ENCODE measurements at places on chromosomes 4 and X.

GRCh38 chrX:12052109-12052508, 86.2 kb upstream of the FRMPD4 start:
- no peak for DNase-seq

- DNase-seq: no peak
Observed at GRCh38 chr4:186701273-186701672, 22.4 kb downstream of the FAT1 start.

DNA sequence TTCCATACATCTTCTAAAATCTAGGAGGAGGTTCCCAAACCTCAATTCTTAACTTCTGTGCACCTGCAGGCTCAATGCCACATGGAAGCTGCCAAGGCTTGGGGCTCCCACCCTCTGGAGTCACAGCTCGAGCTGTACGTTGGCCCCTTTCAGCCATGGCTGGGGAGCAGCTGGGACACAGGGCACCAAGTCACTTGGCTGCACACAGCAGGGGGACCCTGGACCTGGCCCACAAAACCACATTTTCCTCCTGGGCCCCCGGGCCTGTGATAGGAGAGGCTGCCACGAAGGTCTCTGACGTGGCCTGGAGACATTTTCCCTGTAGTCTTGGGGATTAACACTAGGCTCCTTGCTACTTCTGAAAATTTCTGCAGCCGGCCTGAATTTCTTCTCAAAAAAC, 8.2 kb upstream of the TENT5D start:
- no peak for DNase-seq

- no peak for DNase-seq
Observed at GRCh38 chrX:17697191-17697590, 40.1 kb upstream of the SCML1 start.

DNA sequence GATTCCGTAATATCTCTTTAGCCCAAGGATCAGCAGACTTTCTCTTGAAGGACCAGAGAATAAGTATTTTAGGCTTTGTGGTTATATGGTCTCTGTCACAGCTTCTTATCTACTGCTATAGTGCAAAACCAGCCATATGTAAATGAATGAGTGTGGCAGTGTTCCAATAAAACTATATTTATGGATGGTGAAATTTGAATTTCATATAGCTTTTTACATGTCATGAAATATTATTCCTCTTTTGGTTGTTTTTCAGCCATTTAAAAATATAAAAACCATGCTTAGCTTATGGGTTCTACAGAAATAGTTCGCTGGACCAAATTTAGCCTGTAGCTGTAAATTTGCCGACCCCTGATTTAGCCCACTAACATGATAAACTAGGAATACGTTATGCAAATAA, 18.0 kb upstream of the MSMO1 start:
- DNase-seq: no peak

- DNase-seq: no peak
Observed at GRCh38 chr4:56684320-56685050, 3.4 kb upstream of the HOPX start.

- DNase-seq: no peak
Observed at GRCh38 chr4:22906045-22906444, 213.3 kb downstream of the GBA3 start.

- no peak for DNase-seq
Observed at GRCh38 chr4:164337219-164337944, 416.5 kb upstream of the SMIM31 start.

DNA sequence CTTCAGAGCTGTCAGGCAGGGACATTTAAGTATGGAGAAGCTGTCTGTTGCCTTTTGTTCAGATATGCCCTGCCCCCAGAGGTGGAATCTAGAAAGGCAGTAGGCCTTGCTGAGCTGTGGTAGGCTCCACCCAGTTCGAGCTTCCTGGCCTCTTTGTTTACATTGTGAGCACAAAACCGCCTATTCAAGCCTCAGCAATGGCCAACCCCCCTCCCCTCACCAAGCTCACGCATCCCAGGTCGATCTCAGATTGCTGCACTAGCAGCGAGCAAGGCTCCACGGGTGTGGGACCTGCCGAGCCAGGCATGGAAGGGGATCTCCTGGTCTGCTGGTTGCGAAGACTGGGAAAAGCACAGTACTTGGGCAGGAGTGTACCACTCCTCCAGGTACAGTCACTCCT, 59.3 kb downstream of the ZNF674 start:
- DNase-seq: no peak

GRCh38 chrX:123923211-123923610, 38.3 kb upstream of the STAG2 start:
- no peak for DNase-seq

GRCh38 chr4:139142087-139142486, 34.9 kb downstream of the ELF2 start:
- DNase-seq: no peak

DNA sequence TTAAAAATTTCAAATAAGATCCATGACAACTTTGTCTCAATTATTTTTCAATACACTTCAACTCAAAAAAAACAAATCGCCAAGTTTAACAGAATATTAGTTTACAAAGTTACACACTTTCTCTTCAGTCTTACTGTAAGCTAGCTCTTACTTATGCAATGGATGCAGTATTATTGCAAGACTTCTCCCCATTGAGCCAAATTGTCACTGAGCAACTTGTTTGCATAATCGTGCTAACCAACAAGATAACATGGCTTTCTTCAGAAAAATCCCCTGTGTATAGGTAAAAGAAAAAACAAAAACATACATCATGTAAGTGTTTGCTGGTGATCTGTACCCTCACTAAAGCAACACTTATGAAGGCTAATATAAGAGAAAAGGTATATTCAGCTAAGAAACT, 18.9 kb downstream of the DNAJB14 start:
- DNase-seq: no peak

GRCh38 chr4:102308032-102308799, 37.1 kb downstream of the SLC39A8 start:
- no peak for DNase-seq

DNA sequence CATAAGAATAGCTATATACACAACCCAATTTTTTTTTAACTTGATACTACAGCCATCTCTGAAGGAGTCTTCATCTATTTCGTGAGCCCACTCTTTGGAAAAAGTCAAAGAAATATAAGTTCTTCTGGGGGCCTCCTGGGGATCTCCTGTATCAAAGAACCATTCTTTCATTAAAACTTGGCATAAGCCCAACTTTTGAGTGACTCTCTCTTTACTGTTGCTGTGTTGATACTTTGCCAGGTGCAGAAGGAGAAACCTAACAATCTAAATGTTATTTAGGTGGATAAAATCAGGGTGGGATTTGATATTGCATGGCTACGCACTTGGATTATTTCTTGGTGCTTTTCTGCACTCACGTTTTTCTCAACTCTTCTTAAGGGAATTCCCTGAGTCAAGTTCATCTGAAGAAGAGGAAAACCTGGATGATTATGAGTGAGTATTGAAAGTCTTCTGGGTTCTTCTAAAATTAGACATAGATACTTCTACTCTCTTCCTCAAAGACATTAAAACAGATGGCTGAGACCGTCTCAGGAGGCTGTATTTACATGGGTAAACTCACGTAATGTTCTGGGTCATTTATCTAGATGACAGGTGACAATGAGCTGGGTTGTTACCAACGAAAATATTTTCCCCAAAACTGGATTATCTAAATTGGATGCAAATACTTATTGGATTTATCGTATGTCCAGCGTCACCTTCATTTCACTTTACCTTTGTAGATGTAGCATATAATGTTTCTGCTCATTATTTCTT, 25.2 kb downstream of the BMX start:
- no peak for DNase-seq

GRCh38 chrX:110315551-110315950, 2.3 kb downstream of the AMMECR1 start:
- no peak for DNase-seq

- no peak for DNase-seq
Observed at GRCh38 chr4:175622887-175623286, 189.2 kb downstream of the GPM6A start.

DNA sequence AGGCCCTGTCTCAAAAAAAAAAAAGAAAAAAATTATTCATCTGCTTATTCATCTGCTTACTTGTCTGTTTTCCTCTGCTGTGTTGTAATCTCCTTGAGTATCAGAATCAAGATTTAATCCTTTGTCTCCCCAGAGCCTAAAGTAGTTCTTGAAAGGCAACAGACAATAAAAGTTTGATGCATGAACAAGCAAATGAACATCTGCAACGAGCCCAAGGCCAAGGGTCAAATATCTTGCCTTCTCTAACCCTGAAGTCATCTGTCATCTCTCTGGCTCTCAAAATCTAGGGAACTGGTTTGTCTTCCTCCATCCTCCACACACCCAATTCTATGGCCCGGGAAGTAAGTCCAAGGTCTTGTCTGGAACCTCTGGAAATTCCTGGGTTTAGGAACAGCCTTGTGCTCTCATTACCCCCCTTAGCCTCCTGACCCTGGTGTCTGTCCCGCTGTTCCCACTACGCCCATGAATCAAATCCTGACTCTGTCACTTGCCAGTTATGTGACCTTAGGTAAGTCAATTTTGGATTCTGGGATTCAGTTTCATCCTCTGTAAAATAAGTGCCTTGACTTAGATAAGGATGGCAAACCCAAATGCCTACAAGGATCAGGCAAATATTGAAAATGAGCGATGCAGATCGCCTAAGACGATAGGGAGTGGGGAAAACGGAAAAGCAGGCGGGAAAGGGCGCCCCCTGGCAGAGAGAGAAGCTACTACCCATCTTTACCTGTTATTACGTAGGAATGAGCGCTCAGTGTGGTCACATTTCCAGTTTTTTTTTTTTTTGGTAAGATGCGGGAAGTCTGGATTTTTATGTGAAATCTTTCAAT, 102.7 kb upstream of the DHX15 start:
- DNase-seq: peak; percentile 4

- DNase-seq: no peak
Observed at GRCh38 chr4:39037491-39037825, 5.2 kb upstream of the TMEM156 start.

GRCh38 chrX:26442340-26442739, 226.4 kb downstream of the MAGEB5 start:
- peak; percentile 13 for DNase-seq

GRCh38 chr4:7356667-7357310, 77.9 kb downstream of the PSAPL1 start:
- no peak for DNase-seq

DNA sequence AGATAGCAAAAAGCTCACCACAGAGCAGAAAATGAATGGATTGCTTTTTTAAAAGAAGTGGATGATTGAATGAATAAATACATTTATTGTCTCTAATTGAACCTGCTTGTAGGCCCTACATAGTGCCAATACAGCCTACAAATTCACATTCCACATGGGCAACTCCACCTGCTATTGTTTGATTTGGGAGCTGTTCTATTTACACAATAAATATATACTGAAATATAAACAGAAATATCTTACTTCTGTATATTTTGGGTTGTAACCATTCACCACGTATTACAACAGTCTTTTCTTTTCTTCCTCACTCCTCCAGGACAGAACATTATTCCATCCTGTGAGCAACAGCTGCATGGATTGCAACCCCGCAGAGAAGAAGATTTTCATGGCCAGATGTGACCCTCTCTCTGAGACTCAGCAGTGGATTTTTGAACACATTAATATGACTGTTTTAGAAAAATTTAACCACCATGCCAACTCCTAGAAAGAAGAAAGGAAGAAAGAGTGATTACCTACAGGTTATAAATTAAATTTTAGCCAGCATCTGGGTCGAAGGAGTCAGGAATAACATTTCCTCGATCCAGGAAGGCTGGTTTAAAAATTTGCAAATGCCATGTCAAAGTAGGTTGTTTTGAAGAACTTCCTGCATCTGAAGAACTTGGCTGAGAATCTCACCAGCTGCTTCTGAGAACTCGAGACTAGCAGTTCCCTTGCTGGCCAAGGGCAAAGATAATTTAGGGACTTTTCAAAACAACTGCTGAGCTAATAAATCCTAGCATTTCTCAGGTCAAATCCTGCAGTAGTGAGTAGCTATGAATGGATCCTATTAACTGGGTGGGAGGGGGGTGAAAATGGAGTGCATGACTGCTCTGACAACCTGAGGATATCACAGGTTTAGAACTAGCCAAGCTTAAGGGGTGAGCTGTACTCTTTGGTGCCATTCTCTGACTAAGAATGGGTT, 128.7 kb upstream of the GALNT7 start:
- no peak for DNase-seq

DNA sequence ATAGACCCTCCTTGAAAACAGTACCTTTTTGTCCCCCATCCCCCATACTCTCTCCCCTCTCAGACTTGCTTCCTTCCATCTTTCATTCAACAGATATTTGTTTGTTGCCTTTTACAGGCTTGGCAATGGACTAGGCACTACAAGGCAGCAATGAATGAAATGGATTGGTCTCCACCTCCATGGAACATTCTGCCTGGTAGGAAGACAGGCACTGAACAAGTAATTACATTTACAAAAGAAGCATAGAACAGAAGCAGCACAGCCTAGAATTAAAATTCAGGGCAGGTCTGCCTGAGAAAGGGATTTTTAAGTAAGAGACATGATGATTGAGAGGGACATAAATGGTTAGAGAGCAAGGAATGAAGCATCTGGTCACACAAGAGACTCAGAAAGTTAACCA, 346.1 kb downstream of the GRXCR1 start:
- no peak for DNase-seq

DNA sequence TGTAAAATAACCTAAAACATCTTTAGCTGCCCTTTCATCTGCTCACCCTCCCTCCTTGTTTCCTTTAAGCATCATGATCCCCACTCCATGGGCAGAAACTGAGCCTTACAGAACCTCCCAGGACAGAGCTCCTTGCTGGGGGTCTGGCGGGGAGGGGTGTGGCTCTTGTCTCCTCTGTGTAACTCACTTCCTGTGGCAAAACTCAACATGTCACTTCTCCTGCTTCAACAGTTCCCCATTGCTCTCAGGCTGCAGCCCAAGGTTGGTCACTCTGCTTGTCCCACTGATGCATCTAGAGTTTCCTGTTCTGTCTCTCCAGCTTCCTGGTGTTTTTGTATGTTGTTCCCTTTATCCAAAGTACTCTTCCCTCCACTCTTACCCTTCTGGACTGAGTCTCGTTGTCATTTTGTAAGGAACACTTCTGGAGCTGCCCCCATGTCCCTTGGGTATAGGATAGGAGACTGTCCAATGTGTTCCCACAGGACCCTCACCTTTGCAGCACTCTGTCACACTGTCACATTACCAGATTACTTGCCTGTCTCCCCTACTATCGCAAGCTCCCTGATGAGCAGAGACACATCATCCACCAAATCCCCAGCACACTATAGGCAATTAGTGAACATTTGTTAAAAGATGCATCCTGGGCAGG, 19.6 kb downstream of the TMEM31 start:
- no peak for DNase-seq

DNA sequence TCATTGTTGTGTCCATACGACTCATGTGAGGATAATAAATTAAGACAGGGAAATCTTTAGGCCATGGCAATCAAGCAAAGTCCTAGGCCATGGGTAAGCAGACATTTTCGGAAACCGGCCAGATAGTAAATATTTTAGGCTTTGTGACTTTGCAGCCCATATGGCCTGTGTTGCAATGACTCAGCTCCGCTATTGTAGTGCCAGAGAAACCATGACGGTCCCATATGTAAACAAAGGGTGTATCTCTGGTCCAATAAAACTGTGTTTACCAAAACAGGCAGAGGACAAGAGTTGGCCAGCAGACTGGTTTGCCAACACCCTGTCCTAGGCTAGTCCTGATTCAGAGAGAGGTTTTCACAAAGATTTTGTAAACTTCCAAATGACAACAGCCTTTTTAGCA, 5.0 kb downstream of the FAM114A1 start:
- DNase-seq: no peak
